HS-27A (cell line): ENCODE measurements at places on chromosomes 3 and 15.

DNA sequence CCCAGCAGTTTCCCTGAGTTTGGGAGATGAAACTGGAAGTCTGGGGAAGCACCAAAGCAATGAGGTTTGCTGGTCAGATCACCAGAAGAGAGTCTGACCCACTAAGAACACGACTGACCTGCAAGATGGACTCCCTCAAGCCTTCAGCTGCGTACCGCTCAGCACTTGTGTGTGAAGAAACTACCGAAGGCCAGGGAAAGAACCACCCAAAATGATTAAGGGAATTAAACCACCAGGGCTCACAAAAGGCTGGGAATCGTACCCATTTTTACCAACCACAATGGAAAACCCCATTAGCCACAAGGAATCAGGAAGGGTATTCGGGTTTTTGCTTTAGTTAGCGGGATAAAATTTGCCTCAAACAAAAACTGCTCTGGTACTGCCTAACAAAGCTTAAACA lies 21.6 kb downstream of the ATP13A3 start:
- no peak for DNase-seq

DNA sequence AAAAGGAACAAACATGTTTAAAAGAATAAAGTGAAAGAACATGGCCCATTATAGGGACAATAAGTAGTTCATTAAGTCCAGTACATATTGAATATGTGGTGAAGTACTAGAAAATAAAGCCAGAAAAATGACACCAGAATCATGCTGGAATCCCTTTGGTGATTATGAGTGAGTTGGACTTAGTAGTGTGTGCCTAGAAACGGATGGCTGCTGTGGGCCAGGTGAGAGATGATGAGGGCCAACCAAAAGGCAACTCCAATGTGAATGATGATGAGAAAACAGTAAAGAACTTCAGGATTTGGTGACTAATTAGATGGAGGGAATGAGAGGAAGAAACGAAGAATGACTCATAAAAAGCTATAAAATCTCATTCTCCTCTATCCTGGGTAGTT lies 3.3 kb downstream of the CRYGS start:
- DNase-seq: no peak

- no peak for DNase-seq
These were observed 110.3 kb downstream of the FRMD5 start for GRCh38 chr15:44084770-44085169.

- DNase-seq: no peak
These were observed 113.4 kb upstream of the CBLB start for GRCh38 chr3:105982207-105982606.

GRCh38 chr3:15056676-15057404 lies 8.3 kb downstream of the MRPS25 start:
- no peak for DNase-seq

- DNase-seq: no peak
These were observed 5.0 kb upstream of the MYL3 start for GRCh38 chr3:46868287-46868686.

- DNase-seq: no peak
These were observed 1.0 kb downstream of the PAK2 start for GRCh38 chr3:196740481-196741248.

- DNase-seq: no peak
These were observed 340.2 kb downstream of the LRRC3B start for GRCh38 chr3:26962492-26963360.
